ENCODE measurements at places on chromosomes 12 and 14.

DNA sequence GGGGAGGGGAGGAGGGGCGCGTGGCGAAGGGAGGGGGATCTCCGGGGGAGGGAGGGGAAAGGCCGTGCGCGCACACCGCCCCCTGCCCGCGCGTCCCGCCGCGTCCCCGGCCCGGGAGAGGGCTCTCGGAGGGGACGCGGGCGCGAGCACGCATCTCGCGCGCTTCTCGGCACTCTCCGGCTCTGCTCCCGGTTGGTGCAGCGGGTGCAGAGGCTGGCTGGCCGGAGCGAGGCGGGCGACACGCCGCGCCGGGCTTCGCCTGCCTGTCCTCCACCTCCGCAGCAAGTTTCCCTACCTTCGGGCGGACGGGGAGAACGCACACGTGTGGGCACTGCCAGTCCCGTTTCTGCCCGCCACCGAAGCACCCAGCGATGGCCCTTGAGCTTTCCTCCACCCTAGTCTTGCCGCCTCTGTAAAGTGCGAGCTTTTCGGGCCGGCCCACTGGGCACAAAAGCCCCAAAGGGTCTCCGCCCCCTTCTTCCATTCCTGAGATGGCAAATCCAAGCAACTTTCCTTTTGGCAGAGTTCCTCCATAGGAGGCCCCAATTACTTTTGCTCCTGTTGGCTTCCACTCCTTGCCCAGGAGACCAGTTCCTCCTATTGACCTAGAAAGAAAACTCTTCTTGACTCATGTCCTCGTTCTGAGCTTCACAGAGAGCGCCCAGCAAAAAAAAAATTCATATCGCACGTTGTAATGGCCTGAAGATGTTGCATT is 363 bp upstream of the CSAD start:
- DNase-seq: peak; percentile 51

GRCh38 chr14:41860586-41860985 is 253.9 kb downstream of the LRFN5 start:
- no peak for DNase-seq

- DNase-seq: no peak
Measured at GRCh38 chr14:24145219-24145618, 1.2 kb downstream of the PSME2 start.

GRCh38 chr12:2559931-2560330 is 234.8 kb upstream of the FKBP4 start:
- no peak for DNase-seq

DNA sequence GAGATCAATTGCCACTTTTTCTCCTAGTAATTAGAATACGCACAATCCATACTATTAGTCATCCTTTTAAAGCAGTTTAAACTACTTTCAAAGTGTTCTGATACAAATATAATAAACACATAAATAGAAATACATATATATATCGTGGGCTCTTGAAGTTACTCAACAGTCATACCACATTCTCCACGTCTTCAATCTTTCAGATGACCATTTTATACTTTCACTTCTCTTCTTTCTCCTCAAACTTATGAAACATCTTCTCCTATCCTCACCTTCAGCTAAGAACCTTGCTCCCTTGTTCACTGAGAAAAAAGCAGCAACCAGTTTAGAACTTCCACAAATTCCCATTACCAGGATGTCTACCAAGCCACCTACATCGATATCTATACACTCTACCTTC is 19.2 kb downstream of the CEP290 start:
- DNase-seq: no peak

Measured in NCI-H510A treated with DMSO at 0.1 percent for 48 hours (cell line).